ENCODE measurements at places on chromosomes 3 and 15.

DNA sequence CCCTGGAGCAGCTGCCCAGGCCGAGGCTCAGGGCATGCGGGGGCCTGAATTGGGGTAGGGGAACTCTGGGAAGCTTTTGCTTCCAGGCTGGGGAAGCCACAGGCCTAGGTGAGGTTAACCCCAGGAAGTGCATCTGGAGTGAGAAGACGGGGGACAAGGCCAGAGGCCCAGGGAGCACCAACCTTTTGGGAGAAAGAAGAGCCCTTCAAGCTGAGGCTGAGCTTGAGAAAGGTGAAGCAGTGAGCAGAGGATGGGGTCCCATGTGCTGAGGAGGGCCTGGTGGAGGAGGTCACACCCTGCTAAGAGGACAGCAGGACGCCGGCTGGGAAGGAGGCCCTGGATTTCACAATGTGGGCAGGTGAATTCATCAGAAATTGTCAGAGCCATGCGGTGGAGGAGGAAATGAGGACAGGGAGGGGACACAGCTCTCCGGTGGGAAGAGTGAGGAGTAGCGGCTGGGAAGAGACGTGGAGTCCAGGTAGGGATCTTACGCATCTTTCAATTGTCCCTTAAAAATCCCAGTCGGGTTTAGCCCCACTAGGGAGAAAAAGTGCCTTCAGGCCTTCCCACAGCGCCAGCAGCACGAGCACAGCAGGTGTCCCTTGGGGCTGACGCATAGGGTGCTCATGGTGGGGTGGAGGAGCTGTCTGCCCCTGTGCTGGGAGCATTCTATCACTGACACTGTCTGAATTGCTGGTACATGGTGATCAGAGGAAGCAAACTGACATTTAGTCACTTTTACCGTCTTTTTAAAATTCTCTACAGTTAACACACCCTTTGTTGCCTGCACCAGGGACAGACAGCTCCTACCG is 50.9 kb downstream of the HCN4 start:
- no peak for DNase-seq

DNA sequence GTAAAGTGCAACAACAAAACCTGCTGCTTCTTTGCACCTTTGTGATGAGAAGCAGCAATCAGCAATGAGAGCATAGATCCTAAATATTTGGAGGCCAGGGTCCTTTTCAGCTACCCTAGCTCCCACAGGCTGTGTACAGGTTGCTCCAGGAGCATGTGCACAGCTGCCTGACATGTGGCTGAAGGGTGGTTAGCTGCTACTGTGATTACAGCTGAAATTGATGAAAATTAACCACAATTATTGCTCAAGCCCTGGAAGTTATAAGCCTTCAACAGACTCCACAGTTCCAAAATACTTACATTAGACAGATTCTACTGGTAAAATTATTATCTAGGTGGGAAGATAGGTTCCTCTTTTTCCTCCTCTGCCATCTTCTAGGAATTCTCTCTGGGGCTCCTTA is 28.5 kb downstream of the COMMD2 start:
- no peak for DNase-seq

- DNase-seq = no peak
Observed at GRCh38 chr15:96326328-96327154, 4.0 kb upstream of the NR2F2 start.

- DNase-seq = no peak
Observed at GRCh38 chr15:52715411-52715810, 36.2 kb upstream of the ATOSA start.

GRCh38 chr3:115164374-115165221 is 17.5 kb upstream of the ZBTB20 start:
- no peak for DNase-seq

GRCh38 chr15:41337631-41338522 is 5.2 kb downstream of the NUSAP1 start:
- DNase-seq = no peak

- peak; percentile 10 for DNase-seq
Observed at GRCh38 chr3:13308380-13308801, 111.7 kb downstream of the NUP210 start.

DNA sequence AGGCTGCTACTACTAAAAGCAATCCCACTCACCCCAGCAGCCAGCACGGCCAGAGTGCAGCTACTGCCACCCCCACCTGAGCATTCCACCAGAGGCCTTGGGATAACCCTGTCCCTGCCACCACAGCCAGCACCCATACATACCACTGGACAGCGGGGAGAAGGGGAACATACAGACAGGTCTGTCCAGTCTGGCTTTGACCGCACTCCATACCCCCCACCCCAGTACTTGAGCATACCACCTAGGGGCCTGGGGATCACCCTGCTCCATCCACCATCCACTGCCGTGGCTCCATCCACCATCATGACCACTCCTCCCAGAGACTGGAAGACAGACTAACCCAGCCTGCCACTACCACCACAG is 210.1 kb downstream of the ATP8B4 start:
- no peak for DNase-seq

All from CD4-positive, alpha-beta T cell treated with Interleukin-1 beta for 1 hour (primary cell).